CD8-positive, alpha-beta memory T cell (primary cell): ENCODE measurements at places on chromosomes 6 and 20.

DNA sequence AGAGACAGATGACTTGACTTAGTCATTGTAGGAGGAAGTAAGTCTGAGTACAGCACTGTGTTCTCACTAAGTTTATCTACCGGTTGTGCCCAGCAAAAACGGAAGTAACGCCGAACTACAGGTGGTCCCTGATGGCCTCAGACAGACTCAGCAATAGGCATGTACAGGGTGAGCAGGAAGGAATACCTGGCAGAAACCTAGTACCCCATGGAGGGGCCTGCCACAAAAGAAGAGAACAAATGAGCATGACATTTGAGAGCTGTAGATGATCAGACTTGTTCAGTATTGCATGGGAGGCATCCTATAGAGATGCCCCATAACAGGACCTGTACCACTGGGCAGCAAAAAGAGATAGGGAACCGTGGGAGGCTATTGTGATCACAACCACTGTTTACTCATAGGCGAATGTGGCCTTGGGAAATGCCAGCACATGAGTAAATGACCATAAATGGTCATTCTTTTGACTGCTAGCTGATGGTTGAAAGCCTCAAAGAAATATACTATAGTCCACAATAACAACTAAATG is 106.4 kb upstream of the TAB2 start:
- no peak for DNase-seq

GRCh38 chr6:10687582-10687981 is 6.8 kb downstream of the C6orf52 start:
- DNase-seq: no peak

DNA sequence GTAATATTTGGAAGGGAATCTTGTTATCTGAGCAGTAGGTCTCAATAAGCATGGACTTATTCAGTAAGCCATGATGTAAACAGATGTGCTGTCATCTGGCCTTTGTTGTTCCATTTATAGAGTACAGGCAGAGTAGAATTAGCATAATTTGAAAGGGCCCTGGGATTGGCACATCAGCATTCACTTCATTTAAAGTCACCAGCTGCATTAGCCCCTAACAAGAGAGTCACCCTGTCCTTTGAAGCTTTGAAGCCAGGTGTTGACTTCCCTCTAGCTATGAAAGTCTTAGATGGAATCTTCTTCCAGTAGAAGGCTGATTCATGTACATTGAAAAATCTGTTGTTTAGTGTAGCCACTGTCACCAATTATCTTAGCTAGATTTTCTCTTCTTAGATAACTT is 95.9 kb downstream of the ANKRD6 start:
- no peak for DNase-seq

- no peak for DNase-seq
Observed at GRCh38 chr20:41334036-41334435, 6.6 kb upstream of the LPIN3 start.

DNA sequence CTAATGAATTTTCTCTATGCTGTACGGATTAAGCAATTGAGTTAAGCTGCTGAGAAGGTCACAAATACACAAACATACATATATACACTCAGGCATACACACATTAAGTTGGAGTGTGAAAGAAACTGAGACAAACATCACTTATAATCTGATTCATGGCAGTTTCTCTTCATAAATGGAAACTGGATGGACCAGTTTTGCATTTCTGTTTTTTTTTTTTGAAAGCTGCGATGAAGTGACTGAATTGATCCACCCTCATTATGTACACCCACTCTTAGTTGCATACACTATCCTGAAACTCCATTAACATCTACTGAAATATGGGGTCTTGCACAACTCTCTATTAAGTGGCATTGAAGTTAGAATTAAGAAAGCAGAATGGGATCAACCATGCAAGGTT is 32.9 kb upstream of the TENT5A start:
- no peak for DNase-seq

GRCh38 chr6:152368751-152369624 is 268.2 kb downstream of the SYNE1 start:
- no peak for DNase-seq

DNA sequence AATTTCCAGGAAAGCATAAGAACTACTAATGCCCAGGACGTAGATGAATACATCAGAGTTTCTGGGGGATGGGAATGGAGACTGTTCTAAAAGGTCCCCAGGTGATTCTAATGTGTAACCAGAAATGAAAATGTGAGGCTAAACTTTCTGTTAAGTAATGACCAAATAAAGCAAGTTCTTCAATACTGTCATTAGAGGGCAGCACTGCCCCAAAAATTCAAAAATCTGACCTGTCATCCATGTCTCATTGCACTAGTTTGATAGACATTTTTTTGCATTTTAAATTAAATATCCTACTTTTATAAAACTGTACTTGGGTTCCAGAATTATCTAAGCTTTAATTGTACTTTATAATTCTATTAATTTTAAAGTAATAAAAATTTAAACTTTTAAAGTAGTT is 94.9 kb downstream of the RFX6 start:
- no peak for DNase-seq

DNA sequence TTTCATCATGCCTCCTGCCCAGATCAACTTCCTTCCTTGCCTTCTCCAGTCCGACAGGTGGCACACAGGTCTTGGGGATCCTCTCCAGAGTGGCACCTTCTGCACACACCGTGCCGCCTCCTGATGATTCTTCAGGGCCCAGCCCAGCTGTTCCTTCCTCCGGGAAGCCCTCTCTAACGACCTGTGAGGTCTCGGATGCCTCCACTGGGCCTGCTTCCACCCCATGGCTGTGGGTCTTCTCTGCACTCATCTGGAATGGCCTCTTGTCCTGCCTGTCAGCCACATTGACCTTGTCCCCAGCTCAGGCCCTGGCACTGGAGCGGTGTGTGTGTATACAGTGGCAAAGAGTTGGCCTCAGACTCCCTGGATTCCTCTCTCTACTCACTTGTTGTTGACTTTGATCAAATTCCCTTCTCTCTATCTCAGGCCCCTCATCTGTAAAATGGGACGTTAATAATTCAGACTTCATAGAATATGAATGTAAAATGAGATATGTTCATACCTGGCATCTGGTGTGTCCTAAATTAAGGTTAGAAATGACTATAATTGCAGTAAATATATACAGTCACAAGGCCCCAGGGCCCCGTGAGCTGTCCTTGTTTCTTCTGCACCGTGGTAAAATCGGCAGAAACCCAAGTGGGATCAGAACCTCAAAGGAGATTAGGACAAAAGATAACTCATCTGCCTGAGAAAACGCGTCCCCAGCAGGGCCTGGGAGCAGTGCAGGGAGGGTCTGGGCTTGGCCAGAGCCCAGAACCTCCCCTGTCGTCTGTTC is 1.5 kb downstream of the FAM210B start:
- DNase-seq: no peak

- DNase-seq: no peak
Observed at GRCh38 chr6:33136310-33136900, 55.9 kb downstream of the COL11A2 start.

- no peak for DNase-seq
Observed at GRCh38 chr20:50242863-50243609, 52.4 kb downstream of the CEBPB start.

- no peak for DNase-seq
Observed at GRCh38 chr20:23605867-23606651, at the start of gene CST9. Gene CST9 (minus strand): TSS chr20:23605917. CDS start chr20:23605864, 53 bp downstream.
